Activated CD4-positive, CD25-positive, alpha-beta regulatory T cell treated with anti-CD3 and anti-CD28 coated beads, Interleukin-2, amount 50 U/mL, for 16 hours (primary cell): ENCODE measurements at places on chromosomes 12 and 14.

DNA sequence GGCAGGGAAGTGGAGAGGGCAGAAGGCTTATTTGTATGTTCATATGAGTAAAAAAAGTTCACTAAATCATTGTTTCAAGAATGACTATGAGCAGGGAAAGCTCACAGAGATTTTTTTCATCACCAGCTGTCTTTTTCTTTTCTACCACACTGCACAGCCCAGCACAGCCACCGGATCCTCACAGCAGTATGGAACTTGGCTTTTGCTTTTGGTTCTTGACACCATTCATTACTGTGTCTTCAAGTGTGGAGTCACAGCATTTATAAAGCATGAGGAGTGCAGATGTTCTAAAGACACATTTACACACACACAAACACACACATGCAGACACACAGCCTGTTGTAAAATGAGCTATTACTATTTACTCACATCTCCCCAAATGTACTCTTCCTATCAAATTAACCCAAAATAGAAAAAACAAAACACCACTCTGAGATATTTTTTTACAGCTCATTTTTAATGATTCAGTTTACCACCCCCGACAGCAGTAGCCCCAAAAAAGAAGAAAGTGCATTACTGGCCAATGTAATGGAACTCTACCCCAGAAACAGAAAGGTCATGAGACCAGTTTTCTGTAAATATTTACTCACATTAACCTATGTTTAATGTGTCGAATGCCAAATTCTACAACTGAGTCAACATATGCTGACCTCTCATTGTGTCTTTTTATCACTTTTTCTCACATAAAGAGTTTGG lies 60.5 kb downstream of the BTG1 start:
- no peak for DNase-seq

- no peak for DNase-seq
These were observed 16.3 kb upstream of the ABHD12B start for GRCh38 chr14:50855558-50855957.

DNA sequence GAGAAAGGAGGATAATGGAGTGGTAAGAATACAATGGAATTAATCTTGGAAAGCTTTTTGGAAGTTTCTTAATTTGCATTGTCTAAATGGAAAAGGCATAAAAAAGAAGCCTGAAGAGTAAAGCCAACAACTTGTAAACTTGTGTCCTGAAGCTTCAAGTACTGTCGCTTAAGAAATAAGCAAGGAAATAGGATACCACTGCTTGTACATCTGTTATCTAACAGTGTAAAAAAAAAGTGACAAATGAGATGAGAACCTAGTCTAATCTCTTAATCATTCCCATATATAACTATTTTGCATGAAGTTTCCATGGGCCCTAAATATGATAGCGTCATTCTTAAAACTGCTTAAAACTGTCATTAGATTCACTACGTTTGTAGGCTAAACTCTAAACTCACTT lies 134.0 kb upstream of the DYRK2 start:
- no peak for DNase-seq

- no peak for DNase-seq
These were observed 99.3 kb downstream of the TBX5 start for GRCh38 chr12:114306646-114307045.

DNA sequence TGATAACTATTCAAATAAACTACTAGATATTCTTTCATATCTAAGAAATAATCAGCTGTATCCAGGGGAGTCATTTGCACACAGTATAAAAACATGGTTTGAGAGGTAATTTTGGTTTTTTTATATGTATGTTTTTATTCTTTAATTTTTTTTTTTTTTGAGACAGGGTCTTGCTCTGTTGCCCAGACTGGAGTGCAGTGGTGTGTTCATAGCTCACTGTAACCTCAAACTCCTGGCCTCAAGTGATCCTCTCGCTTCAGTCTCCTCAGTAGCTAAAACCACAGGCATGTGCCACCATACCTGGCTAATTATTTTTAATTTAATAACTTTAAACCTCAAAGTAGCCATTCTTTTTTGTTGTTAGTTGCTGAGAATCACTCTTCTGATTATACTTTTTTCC lies 1.8 kb downstream of the PRORP start:
- DNase-seq: no peak

DNA sequence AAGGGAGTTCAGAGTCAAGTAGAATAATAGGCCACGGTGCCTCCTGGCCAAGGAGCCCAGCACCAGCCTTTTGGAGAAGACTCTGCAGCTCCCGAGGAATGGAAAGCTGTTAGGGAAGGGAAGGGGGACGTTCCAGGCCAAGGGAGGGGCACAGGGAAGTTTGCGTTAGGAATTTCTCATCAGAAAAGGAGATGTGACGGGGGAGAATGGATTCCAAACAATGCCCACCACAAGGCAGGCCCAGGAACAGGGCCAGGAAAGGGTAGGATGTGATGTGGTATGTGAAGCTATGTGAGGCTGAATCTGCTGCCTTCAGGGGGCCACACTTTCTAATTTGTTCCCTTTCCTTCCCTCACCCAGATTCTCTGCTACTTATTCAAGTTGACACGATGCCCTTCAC lies 46.0 kb downstream of the DGLUCY start:
- no peak for DNase-seq

DNA sequence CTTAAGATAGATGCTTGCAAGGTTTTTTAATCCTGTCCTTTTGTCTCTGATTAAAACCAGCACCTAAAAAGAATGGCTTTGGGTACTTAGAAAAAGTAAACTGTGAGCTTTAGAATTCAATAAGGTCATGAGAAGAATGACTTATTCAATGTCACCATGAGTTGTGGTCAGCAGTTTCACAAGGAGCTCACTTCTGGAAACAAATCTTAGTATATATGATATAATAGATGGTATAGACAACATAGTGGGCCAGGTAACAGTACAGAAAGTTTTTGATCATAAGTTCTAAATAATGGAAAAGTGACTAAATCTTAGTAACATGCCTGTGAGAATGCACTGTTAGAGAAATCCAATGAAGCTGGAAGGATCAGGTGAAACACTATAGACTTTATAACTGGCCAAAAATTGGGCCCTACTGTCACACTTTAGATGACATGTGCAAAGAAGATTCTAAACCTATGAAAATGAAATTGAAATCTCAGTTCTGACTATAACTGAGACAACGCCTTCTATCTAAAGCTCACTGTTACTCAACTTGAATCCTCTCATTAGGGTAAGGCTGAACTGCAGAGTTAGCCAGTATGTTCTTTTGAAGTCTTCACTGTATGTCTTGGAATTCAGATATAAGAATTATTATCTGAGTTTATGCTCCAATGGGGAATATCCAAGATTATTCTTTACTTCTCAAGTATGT lies 42.4 kb upstream of the RAD51AP1 start:
- DNase-seq: no peak

DNA sequence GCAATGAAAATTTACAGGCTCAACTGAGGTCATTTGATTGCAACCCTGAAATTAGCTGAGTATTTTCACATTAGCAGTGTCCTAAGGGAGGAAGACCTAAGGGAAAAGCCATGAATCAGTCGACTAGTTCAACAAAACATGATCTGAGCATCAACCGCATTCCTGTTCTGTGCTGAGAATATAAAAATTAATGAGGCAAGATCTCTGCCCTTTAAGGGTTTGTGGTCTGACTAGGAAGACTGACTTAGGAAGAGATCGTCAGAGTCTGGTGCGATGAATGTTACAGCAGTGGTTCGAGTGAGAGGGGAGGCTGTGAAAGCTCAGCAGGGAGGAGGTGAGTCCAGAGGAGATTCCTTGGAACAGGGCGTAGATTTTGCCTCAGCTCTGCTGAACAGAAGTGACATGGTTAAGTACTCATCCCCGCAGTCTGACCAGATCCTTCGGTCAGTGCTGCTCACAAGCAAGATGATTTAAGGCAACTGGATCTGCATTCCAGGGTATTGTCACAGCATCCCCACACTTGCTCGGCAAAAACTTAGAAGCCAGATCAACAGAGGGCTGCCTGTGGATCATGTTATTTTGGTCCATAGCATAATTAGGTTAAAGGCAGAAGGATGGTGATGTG lies 49.6 kb downstream of the BMAL2 start:
- DNase-seq: no peak

DNA sequence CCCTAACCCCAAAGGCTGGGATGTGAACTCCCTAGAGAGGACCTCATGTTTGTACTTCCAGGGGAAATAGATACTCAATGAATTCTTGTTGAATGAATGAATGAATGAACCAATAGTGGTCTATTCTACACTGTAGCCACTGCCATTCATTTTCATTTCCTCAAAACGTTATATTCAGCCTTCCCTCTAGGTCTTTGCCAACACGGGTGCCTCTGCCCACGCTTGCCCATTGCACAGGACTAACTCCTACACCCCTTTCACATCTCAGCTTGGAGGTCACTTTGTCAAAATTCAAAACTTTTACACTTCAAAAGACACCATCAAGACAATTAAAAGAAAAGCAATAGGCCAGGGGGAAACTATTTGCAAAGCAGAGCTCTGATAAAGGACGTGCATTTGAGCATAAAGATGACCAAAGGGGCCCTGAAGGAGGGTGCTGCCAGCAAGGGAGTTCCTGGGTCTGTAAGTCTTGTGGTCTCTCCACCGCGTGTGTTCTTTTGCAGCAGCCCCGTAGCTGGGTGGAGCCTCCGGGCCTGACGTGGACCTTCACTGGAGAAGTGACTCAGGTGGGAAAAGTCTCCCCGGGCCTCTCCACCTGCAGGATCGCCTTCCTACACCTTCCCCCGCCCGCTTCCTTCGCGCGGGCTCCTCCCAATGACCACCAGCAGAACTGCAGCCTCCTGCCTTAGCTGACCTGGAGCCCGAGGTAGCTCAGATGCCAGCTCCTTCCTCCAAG lies 31.5 kb downstream of the TMEM63C start:
- DNase-seq: no peak

GRCh38 chr14:61940666-61941420 lies 178.6 kb downstream of the SNAPC1 start:
- DNase-seq: no peak

DNA sequence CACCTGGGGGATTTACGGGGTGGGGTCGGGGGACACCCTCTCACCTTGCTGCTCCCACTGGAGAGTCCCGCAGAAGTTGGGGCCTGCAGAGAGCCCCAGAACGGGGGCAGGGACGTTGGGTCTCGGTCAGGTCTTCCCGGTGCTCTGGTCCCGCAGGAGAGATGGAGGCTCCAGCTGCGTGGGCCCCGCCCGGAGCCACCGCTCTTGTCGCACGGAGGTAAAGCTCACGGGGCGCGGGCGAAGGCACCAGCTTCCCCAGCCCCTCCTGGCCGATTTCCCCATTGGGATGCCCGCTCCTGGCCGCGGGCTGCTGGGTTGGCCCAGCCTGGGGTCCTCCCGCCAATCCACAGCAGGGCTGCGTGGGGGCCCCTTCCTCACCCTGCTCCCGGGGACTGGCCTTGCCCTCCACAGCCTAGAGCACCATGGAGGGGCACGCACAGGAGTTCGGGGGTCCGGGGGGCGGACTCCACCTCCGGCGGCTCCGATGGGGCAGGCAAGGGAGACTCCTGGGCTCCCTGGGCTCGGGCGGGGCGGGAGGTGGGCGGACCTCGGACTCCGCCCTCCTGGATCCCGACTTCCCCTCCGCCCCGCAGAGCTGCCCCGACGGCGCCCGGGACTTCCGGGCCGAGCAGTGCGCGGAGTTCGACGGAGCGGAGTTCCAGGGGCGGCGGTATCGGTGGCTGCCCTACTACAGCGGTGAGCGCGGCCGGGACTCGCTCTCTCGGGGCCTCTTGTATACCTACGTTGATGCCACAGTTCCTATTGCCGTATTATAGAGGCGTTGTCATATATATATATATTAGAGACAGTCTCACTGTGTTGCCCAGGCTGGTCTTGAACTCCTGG lies 8.4 kb downstream of the PAPLN start:
- no peak for DNase-seq

DNA sequence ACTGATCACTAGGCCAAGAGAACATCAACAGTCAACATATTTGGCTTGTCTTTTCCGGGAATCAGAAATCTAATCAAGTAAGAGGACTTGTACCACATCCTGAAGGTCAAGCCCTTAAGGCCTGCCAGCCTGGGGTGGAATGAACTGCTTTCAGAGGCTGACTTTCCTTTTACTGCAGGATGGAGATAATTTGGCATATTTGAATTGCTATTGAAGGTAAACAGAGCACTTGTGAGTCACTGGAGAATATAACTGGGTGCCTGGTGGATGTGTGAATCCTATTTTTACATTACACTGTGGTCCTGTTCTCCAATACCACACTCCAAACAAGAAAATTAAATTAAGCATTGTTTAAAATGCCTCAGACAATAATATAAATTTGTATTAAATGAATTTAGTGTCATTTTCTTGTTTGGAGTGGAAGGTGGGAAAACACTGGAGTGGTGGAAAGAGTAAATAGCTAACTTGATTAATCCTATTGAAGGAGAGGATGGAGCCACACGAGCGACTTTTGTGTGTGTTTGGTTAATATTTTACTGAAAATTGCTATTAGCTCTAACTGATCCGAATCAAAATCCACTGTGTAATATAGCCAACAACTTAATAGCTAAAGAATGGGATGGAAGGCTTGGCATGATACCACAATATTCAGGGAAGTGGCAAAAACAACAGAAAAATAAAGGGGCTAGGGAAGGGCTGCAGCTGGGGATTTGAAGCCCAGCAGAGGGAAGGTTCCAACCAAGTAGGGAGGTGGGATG lies 89.4 kb downstream of the OTX2 start:
- DNase-seq: no peak

GRCh38 chr14:68634332-68634731 lies 158.5 kb downstream of the ZFP36L1 start:
- no peak for DNase-seq

- no peak for DNase-seq
These were observed 3.0 kb downstream of the KRT73 start for GRCh38 chr12:52615208-52615868.

GRCh38 chr12:87924149-87924548 lies 105.1 kb downstream of the C12orf50 start:
- DNase-seq: no peak

- no peak for DNase-seq
These were observed 140.3 kb downstream of the SLC6A15 start for GRCh38 chr12:84772281-84772680.

DNA sequence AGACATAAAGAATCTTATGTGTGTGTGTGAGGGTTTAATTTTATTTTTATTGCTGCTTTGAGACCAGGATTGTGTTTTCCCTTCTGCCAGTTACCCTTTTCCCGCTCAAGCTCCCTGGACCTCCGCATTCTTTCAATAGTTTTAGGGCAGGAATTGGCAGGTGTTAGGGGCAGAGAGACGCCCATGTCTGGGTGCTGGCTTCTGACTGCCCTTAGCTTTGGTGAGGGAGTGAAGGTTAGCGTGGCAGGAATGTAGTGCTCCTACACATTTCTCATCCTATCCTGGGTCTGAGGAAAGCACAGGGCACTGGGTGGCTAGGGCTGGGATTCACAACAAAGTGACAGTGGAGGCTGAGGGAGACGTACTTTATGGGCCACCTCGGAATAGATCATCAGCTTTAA lies 428.1 kb downstream of the ZFP36L1 start:
- DNase-seq: no peak

DNA sequence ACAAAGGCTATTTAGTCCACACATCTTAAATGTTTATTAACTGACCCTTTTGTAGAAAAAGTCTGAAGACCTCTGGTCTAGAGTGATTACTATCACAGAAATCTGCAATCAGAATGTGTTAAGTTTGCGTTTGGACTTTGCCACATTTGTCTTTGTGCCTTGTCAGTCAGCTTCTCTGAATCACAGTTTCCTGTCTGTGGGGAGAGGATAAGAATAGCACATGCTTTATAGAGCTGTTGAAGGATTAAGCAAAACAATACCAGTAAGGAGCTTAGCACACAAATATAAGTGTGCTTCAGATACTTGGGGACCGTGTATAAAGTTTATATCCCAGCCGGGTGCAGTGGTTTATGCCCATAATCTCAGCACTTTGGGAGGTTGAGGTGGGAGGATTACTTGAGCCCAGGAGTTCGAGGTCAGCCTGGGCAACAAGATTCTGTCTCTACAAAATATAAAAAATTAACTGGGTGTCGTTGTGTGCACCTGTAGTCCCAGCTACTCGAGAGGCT lies 63.0 kb upstream of the BTG1 start:
- no peak for DNase-seq

- DNase-seq: peak; percentile 92
These were observed at the start of gene MDM2 for GRCh38 chr12:68807576-68808387. Gene MDM2, plus strand, starts transcription at chr12:68808177. Its CDS starts 301 bp downstream, at chr12:68808478.
